ENCODE measurements at places on chromosomes 11 and 22.

GRCh38 chr22:16818538-16818937, 6.7 kb downstream of the XKR3 start:
- H3K27ac ChIP-seq = no peak overlapping the region
- no peak overlapping the region for H3K4me3 ChIP-seq
- no peaks in the 10 kb centered on the region for H3K4me1 ChIP-seq
- no peaks in the 10 kb centered on the region for H3K27me3 ChIP-seq

DNA sequence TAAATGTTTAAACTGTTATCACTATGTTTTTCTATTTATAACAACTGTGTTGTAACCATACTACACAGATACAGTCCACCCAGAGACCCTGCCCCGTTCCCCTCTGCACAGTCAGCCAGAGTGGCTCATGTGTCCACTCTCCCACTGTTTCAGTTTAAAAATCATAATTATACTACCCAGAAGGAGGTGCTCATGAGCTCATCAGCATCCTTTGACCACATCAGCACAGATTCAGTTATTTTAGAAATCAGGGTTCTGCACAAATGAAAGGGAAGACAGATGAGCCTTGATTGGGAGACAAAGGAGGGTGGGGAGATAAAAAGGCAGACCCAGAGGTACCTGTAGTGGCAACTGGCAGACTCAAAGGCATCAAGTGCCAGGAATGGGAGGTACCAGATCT, 124.3 kb downstream of the RCN1 start:
- H3K4me3 ChIP-seq = no peak overlapping the region
- H3K36me3 ChIP-seq = no peaks in the 10 kb centered on the region
- H3K27me3 ChIP-seq = no peaks in the 10 kb centered on the region
- H3K4me1 ChIP-seq = no peaks in the 10 kb centered on the region

- no peaks in the 10 kb centered on the region for H3K36me3 ChIP-seq
- no peak for DNase-seq
- H3K4me1 ChIP-seq = no peaks in the 10 kb centered on the region
- no peak overlapping the region for H3K27ac ChIP-seq
Observed at GRCh38 chr11:59266491-59266890, 53.8 kb upstream of the MPEG1 start.

GRCh38 chr11:117842131-117842941, 17.8 kb upstream of the FXYD2 start:
- H3K27me3 ChIP-seq = no peaks in the 10 kb centered on the region
- no peaks in the 10 kb centered on the region for H3K4me1 ChIP-seq
- no peak overlapping the region for H3K4me3 ChIP-seq
- no peak for DNase-seq
- no peak overlapping the region for H3K27ac ChIP-seq

DNA sequence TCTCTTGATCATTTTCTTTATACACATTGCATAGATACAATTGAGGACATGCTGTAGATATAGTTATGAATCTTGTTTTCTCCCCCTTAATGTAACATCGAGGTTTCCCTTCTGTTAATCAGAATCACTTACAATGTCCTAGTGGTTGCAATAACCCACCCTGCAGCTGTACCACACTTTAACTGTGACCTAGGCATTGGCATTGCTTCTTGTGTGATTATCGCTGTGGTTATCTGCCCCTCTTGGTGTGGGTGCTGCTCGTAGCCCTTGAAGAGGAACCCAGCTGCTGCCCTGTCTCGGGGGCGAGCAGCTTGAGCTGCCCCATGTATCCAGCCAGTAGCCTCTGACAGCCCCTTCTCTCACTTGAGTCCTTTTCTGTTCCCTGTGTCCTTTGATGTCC, 1.5 kb downstream of the DGAT2 start:
- no peaks in the 10 kb centered on the region for H3K27me3 ChIP-seq
- no peak for DNase-seq
- peaks cover 9% of the 10 kb centered on the region for H3K4me1 ChIP-seq
- no peak overlapping the region for H3K27ac ChIP-seq
- no peaks in the 10 kb centered on the region for H3K36me3 ChIP-seq
- no peak overlapping the region for H3K4me3 ChIP-seq

GRCh38 chr11:10428453-10428852, 26.6 kb upstream of the AMPD3 start:
- no peak overlapping the region for H3K4me3 ChIP-seq
- H3K27me3 ChIP-seq = no peaks in the 10 kb centered on the region
- H3K4me1 ChIP-seq = no peaks in the 10 kb centered on the region

GRCh38 chr22:50676180-50676636, 3.6 kb downstream of the SHANK3 start:
- DNase-seq = no peak
- H3K4me3 ChIP-seq = no peak overlapping the region
- H3K4me1 ChIP-seq = no peaks in the 10 kb centered on the region
- peaks cover 4% of the 10 kb centered on the region for H3K27me3 ChIP-seq
- no peaks in the 10 kb centered on the region for H3K36me3 ChIP-seq

DNA sequence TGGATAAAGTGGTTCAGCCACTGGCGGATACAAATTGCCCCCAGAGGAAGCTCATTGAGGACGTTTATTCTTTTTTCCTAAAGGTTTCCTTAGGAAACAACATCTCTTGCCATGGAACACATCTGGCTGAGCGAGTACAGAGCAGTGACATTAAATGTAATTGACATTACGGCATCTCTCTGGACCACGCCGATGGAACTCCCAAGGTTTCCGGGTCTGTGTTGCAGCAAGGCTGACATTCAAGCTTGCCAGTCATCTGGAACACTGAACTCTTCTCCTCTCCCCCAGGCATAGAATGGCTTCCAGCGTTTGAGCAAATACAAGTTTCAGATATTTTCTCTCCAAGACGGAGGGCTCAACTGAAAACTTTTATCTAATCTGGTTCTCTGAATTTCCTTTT, 42.1 kb downstream of the CLMP start:
- no peak overlapping the region for H3K4me3 ChIP-seq
- no peaks in the 10 kb centered on the region for H3K27me3 ChIP-seq
- H3K36me3 ChIP-seq = no peaks in the 10 kb centered on the region

DNA sequence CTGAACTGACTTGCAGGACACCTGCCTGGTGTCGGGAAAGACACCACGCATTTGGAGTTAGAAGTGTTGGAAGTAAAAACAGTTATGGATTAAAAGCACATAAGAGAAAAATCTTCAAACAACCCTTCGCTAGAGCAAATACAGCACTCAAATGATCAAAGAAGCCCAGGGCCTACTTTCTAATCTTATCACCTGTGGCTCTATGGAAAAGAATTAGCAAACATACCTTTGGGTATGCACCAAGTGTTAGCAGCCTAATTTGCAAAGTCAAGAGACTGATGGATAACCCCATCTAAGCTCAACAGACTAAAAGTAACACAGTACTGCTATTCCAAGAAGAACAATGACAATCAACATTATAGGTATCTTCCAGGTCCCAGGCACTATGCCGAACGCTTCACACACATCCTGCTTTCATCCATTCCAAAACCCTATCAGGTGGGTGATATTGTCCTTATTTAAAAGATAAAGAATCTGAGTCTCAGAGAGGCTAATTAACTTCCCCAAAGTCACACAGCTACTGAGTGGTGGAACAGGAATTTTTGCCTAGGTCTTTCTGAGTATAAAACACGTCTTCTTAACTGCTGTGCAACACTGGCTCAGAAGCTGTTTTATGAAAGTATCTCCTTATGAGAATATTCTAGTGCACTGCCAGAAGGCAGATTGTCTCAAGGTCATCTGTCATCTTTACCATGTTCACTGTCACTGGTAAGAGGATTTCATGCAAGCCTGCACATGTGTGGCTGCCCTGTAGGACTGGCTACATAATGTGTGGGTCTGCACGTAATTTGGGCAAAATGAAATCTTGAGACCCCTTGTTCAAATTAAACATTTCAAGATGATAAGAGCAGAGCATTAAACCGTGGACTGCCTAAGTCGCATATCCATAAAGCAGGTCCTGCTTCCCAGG, 16.4 kb downstream of the SLC1A2 start:
- H3K4me3 ChIP-seq = no peak overlapping the region
- DNase-seq = no peak
- no peaks in the 10 kb centered on the region for H3K36me3 ChIP-seq
- H3K27me3 ChIP-seq = no peaks in the 10 kb centered on the region
